ENCODE measurements at places on chromosomes 1 and 21.
A peak's percentile ranks its signal among the peaks of the same experiment; 100 is the strongest.

DNA sequence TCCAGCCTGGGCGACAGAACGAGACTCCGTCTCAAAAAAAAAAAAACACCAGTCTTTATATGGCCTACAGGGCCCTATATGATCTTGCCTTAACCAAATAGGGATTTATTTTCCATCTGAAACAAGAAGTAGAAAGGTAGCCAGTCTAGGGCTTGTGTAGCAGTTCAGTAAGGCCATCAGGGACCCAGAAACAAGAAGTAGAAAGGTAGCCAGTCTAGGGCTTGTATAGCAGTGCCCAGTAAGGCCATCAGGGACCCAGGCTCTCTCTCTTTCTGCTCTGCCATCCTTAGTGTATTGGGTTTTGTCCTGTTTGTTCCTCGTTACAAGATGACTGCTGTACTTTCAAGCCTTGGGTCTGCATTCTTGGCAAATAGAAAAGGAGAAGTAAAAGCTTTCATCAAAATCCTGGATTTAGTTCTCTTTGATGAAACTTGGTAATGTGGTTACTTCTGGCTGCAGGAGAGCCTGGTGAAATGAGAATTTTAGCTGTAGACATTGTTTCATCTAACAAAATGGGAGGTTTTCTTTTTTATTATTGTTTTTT, 46.1 kb downstream of the PKN2 start:
- DNase-seq = no peak

- no peak for DNase-seq
Measured at GRCh38 chr1:244066954-244067716, 16.1 kb downstream of the ZBTB18 start.

GRCh38 chr1:20290624-20291597, at the start of gene VWA5B1:
VWA5B1 (plus strand) TSS chr1:20290875; CDS start chr1:20310602, 19,727 bp downstream.
- no peak for DNase-seq

- no peak for DNase-seq
Measured at GRCh38 chr1:17671314-17671705, 83.8 kb upstream of the ACTL8 start.

DNA sequence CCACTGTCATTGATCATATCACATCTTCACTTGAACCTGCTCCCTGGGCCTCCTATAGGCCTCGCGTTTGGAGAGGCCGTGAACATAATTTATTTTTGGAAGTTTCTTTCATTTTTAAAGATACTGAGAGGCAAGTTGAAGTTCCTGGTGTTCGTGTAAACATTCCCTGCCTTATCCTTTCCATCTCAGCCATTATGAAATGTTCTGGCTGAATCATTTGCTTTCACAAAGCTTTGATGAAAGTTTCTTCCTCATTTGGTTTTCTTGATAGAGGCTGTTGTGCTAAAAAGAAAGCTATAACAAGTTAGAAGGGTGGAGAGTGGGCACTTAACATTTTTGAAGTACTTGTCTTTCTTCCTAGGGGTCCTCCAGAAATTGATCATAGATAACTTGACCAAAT, 15.5 kb downstream of the CAMTA1 start:
- no peak for DNase-seq

- no peak for DNase-seq
Measured at GRCh38 chr1:19797827-19798226, 1.9 kb downstream of the TMCO4 start.

- DNase-seq = no peak
Measured at GRCh38 chr1:168032029-168032428, 95.2 kb upstream of the MPC2 start.

GRCh38 chr1:209675565-209676154, 448 bp downstream of the G0S2 start:
- DNase-seq = no peak

GRCh38 chr1:205002705-205003104, 40.3 kb upstream of the CNTN2 start:
- DNase-seq = no peak

GRCh38 chr1:44803312-44804095, 3.3 kb downstream of the PLK3 start:
- DNase-seq = no peak

GRCh38 chr1:3910857-3911845, 11.1 kb upstream of the C1orf174 start:
- DNase-seq = peak; percentile 67

DNA sequence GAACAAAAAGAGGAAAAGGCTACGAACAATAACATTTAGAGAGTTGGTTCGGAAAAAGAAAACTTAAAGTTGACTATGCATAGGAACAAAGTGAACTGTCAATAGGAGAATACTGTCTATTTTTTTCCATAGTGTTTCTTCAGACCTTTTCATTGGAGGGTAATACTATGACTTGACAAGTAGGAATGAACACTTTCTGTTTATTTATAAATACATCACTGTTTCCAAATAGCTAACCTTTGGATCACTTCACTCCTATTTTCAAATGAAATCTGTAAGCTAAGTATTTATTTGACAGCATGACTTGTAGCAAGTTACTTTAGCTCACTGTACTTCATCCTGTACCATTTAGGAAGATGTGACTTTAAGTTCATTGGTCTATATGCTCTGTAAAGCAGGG, 221.3 kb downstream of the COL24A1 start:
- DNase-seq = no peak

DNA sequence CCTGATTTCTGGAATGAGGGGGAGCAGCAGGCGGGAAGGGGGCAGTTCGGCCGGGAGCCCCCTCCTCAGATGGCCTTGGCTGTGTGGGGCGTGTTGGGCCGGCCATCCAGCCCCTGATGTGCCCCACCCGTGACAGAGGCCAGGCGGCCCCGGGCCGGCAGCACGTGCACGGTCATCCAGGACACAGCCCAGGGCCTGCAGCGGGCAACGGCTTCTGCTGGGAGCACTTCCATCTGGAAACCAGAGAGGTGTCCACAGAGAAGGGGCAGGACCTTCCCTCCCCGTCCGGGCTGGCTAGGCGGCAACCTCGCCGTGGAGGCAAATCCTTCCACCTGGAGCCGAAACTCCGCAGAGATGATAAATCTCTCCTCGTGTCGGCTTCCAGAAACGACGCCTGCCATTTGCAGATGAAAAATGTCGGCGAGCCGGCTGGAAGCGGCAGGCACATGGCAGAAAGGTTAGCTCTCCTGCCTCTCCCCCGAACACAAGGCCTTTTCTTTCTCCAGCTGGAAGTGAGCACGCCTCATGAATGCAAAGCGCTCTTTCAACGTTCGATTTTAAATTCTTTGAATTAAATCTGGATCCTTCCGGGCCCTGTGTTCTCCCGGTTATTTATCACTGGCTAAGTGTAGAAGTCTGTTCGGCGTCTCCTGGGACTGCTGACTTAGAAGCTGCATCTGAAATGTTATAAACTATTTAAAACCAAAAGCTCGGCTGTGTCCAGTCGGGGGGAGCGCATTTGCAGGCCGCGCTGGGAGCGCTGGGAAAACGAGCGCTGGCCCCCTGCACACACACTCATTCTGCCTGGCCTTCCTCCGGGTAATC, 9.4 kb upstream of the ACTRT2 start:
- no peak for DNase-seq

All from activated CD4-positive, alpha-beta T cell treated with anti-CD3 and anti-CD28 coated beads for 1 hour (primary cell).